ENCODE measurements at places on chromosomes 13 and 19.

DNA sequence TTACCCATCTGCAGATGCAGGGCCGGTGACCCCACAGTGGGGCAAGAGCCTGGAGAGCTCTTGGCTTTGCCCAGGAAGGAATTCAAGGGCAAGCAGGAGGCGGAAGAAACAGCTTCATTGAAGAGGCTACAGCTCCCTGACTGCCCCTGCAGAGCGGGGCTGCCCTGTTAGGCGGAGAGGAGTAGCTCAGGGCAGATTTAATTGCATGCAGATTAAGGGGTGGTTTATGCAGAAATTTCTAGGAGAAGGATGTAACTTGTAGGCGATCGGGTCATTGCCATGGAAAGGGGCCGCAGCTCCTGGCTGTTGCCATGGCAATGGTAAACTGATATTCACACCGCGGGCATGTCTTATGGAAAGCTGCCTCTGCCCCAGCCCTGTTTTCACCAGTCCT is 94.1 kb downstream of the ATP11A start:
- DNase-seq, result peak; percentile 49

GRCh38 chr13:96762876-96763275 is 231.4 kb downstream of the OXGR1 start:
- no peak for DNase-seq

GRCh38 chr19:43455321-43456113 is 9.9 kb downstream of the LYPD3 start:
- no peak for DNase-seq

DNA sequence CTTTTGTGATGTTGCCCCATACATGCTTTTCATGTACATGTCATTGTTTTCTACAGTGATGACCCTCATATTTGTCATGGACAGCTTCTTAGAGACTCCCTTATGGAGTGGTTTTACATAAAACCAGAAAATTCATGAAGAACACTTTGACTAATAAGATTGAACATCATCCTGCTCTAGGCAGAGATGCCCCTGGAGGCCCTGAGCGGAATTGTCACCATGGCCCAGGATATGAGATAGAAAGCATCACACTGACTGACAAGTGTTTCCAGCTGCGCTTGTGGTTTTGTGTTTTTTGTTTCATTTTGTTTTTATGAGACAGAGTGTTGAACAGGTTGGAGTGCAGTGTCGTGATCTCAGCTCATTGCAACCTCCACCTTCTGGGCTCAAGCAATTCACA is 22.2 kb downstream of the ZNF701 start:
- no peak for DNase-seq

DNA sequence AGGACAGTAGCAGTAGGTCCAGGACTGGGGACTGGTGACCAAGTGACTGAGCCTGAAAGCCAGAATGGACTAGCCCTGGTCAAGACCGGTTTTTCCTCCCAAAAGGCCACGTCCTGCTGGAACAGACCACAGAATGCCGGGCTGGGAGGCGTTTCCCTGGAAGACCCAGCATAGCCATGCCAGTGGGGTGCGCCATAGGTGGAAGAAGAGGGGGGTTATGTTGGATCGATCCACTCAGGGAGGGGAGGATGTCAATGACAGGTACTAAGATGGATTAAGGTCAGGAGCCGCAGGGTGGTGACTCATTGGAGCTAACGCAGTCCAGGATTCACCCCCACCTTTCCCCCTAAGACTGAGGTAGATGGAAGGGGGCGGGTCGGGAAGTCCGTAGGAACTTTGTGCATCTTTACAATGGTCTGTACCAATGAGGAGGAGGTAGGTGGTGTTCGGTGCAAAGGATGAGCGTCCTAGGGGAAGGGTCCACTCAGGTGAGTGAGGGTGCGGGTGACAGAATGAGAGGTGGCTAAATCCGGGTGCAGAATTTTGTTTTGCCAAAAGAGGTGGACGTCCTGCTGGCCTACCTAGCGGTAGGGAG is 21.0 kb downstream of the VASP start:
- no peak for DNase-seq

- peak; percentile 27 for DNase-seq
Observed at GRCh38 chr13:46341112-46341711, 45.8 kb downstream of the RUBCNL start.

GRCh38 chr19:48777720-48778119 is 22.4 kb downstream of the FGF21 start:
- DNase-seq, result no peak

GRCh38 chr19:18172331-18173053 is 1.1 kb upstream of the IFI30 start:
- DNase-seq, result no peak

DNA sequence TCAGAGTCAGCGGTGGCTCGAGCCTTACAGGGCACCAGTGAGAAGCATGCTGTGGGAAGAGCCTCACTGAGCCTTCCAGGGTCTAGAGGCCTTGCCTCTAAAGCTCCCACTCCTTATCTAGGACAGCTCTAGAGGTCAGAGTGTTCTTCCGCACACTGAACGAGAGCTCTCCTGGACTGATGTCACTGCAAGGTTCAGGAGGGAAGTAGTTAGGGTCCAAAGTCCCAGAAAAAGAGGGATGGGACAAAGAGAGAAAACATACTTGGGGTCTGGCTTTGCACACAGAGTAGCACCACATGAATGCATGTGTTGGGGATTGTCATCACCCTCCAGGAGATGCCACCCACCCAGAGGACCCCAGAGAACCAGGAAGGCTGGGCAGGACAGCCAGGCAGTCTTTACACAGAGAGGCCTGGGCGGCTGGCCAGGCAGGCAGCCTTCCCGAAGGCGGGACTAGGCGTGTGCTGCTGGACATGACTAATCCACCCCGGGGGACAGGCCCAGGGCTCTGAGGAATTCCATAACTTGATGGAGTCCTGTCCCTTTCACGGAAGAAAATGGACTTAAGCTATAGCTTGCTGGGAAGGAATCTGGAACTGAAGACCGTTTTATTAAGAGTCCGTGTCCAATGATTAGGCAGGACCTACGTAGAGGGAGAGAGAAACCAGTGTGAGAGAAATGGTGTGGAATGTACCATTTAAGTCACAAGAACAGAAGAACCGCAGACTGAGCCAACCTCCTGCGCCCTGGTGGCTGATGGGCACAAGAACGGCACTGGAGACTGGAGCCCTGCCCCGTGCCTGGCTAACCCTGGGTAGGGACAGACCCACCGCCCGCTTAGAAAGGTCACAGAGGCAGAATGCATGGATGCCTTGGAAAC is 16.6 kb upstream of the EPHX3 start:
- DNase-seq, result peak; percentile 93

- no peak for DNase-seq
Observed at GRCh38 chr13:28329395-28330158, 165.4 kb downstream of the FLT1 start.

- DNase-seq, result no peak
Observed at GRCh38 chr19:18259893-18260292, 14.4 kb downstream of the IQCN start.

- no peak for DNase-seq
Observed at GRCh38 chr19:35868172-35868822, at the start of gene APLP1. APLP1 (plus strand) TSS chr19:35868574; CDS start chr19:35868637, 63 bp downstream.

DNA sequence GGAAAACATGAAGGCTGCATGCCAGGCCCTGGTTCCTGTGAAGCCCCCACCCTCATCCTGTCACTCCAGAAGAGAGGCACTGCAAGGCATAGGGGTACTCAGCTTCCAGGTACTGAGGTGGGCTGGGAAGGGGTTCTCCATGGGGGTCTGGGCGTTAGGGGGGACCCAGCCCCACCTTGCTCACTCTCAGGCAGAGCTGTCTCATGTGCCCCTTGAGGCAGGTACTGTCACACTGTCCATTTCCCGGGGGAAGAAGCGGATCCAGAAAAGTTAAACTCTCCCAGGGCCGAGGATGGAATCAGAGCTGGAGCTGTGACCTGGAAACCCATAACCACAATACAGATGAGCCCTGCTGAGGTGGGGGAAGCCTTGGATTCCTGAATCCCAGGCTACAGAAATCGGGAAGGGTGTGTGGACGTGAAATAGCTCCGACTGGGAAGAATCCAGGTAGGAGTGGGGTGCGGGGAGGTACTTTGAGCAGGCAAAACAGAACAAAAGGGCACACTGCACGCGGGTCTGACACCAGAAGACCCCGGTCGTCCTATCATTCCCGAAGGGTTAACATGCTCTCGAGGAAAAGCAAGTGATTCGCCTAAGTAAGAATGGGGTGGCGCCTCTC is 540 bp upstream of the USE1 start:
- no peak for DNase-seq

- no peak for DNase-seq
Observed at GRCh38 chr19:5218255-5218855, 122.3 kb downstream of the PTPRS start.

GRCh38 chr19:47129579-47129978 is 1.1 kb upstream of the SAE1 start:
- DNase-seq, result no peak

DNA sequence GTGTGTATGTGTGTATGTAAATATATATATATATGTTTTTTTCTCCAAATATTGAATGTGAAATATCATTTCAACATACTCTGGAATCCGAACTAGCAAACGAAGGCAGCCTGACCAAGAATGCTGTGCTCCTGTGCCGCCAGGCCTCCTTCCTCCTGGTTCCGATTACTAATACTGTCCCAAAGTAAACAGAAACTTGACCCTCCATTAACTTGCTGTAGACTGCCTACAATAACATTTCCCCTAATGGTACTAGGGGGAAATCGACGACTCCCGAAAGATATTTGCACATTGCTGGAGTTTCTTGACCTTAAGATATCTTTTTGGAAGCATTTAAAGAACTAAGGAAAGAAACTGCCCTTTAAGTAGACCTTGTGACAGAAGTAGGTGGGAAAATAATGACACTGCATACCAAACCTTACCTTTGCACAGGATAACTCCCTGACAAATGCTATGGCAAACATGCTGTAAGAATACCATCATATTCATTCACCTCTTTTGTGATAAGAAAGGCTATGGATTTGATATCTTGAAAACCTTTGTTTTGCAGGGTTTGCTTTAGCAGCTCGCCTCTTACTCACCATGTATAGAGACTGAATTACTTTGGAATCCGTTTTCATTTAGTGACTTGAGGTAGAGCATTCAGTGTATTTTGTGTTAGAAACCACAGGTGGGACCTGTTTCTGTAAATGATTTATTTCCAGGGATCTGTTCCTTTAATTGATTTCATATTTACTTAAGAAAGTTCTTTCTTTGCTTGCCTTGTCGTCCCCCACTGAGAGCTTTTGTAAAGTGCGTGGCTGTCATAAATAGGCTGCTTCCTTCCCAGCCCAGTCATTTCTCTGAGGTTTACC is 80.1 kb downstream of the KLF5 start:
- no peak for DNase-seq

GRCh38 chr13:57634839-57635165 is 3.3 kb downstream of the PCDH17 start:
- DNase-seq, result no peak

DNA sequence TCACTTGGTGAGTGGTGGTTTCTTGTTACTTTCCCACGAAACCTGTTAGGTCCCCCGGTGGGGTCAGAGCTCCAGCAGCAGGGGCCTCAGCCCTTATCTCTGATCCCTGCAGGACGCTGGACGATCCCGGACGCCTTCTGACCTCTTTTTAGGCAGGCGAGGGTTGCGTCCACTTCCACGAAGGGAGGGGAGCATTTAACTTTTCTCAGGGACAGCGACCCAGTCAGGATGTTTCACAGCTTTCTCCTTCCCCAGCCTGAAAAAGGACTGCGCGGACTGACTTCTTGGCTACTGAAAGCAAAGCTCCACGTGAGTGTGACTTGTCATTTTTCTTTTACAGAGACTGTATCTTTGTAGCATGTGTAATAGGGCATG is 692 bp downstream of the ZNF234 start:
- no peak for DNase-seq

DNA sequence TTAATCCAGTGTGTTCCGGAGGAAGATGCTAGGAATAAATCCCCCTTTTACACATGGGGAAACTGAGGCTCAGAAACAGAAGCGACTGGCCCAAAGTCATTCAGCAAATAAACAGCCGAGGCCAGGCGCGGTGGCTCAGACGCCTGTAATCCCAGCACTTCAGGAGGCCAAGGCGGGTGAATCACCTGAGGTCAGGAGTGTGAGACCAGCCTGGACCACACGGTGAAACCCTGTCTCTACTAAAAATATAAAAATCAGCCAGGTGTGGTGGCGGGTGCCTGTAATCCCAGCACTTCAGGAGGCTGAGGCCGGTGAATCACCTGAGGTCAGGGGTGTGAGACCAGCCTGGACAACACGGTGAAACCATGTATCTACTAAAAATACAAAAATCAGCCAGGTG is 11.6 kb upstream of the PLIN3 start:
- DNase-seq, result no peak

GRCh38 chr19:31138077-31138476 is 211.2 kb downstream of the TSHZ3 start:
- no peak for DNase-seq

DNA sequence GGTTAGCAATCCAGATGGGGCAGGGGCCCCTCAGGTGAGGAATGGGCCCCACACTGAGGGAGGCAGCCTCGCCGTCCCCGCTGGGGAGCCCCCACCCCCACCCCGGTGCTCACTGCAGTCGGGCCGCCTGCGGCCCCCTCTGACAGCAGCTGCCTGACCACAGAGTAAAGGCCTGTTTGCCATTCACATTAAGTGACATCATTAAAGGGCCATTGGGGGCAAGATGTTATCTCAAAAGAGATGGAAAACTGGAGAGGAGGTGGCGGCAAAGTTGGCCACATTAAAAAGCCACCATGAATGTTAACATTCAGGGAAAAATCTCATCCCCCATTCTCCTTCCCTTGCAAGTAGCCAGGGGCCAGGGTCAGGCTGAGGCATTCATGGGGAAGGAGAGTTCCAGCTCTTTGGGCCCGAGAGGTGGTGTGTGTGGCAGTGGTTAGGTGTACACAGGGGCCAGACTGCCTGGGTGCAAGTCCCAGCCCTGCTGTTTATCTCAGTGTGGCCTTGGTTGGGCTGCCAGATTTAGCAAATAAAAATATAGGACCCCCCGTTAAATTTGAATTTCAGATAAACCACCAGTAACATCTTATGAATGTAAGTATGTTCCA is 20.9 kb downstream of the VSTM2B start:
- DNase-seq, result no peak

- no peak for DNase-seq
Observed at GRCh38 chr19:3285647-3286176, 61.3 kb downstream of the CELF5 start.

- DNase-seq, result peak; percentile 76
Observed at GRCh38 chr13:111469916-111470506, 149.6 kb downstream of the TEX29 start.

GRCh38 chr13:112003941-112004340 is 63.0 kb upstream of the SOX1 start:
- DNase-seq, result no peak

DNA sequence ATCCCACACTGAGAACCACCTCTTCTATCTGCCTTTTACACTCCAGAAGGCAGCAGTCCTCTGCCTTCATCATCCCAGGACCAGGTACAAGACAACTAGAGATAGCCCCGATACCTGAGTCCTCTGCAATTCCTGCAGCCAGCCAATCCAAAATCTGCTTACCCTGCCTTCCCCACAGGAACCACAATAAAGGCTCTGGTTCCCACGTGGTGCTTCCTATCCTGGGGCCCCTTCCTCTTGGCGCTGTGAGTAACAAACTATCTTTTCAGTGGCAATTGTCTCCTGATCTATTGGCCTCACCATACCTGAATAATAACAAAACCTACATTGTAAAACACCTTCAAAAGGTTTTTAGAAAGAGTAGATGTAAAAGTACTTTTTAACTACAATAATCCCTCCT is 63.1 kb downstream of the ZDHHC20 start:
- DNase-seq, result no peak

Measured in osteocyte (in vitro differentiated cells).